ENCODE measurements at places on chromosomes 4 and X. TPM values are rescaled to one million over a fixed set of nuclear protein-coding genes. Genes with fewer than 3 reads are reported as not detected.

The ASB12 gene
- total RNA-seq: not detected

- H3K4me1 ChIP-seq: no peaks in the 10 kb centered on the region
- no peak overlapping the region for H3K4me3 ChIP-seq
- H3K27ac ChIP-seq: no peak overlapping the region
- no peaks in the 10 kb centered on the region for H3K27me3 ChIP-seq
- no peaks in the 10 kb centered on the region for H3K36me3 ChIP-seq
Measured at GRCh38 chr4:35982318-35982717, 262.0 kb downstream of the ARAP2 start.

The CSAG2 gene
- total RNA-seq: not detected

GRCh38 chrX:115311601-115312001 is 22.1 kb downstream of the LUZP4 start:
- no peak overlapping the region for H3K4me3 ChIP-seq
- no peak overlapping the region for H3K27ac ChIP-seq
- H3K27me3 ChIP-seq: no peaks in the 10 kb centered on the region
- H3K4me1 ChIP-seq: no peaks in the 10 kb centered on the region

The ETDB gene
- not detected for total RNA-seq

All from Caco-2 (cell line).